ENCODE measurements at places on chromosomes 4 and X.

GRCh38 chr4:4803216-4803911, 56.1 kb upstream of the MSX1 start:
- DNase-seq = no peak

GRCh38 chr4:1008840-1009541, 2.4 kb upstream of the FGFRL1 start:
- no peak for DNase-seq

DNA sequence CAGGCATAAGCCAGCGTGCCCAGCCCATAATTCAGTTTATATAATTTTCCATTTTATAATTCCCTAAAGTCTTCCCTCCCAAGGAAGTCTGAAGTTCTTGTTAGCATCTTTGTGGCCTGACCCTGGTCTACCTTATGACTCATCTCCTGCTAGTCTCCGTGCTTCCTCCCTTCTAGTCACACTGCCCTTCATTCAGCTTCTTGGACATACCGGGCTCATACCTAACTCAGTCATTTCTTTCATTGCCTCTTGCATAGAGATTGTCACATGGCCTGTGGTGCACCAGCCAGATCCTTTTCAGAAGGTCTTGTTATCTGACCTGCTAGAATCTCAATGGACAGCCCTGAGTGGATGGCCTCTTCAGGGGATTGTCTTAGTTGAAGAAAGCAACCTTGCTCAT, 22.8 kb upstream of the MAML3 start:
- DNase-seq = no peak

DNA sequence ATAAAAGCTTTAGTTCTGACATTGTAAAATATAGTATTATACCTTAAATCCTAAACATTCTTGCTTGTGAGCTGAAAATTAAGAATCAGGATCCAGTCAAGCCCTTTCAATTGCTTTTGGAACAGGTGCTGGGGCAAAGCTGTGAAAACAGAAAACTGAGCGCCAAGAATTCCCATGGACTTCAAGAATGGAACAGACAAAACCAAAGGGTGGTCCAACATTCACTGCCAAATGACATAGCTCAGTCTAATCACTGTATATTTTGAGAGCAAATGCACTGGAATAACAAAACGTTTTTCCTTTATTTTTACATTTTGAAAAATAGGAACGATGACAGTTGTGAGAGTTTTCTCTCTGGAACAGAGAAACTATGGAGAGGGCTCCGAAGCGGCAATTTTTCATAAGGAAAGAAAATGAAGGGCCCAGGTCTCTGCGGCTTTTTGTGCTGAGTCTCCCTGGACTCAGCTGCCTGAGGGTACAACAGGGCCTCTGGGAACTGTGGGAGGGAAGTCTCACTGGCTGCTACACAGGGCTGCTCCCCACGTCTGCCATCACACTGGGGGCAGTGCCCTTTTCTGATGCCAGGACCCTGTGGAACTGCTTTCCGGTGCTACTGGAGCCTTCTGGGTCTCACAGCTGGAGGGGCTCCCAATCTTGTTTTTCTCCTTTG, 56.0 kb upstream of the BMPR1B start:
- no peak for DNase-seq

- DNase-seq = no peak
Measured at GRCh38 chr4:10007793-10008608, 13.3 kb downstream of the SLC2A9 start.

DNA sequence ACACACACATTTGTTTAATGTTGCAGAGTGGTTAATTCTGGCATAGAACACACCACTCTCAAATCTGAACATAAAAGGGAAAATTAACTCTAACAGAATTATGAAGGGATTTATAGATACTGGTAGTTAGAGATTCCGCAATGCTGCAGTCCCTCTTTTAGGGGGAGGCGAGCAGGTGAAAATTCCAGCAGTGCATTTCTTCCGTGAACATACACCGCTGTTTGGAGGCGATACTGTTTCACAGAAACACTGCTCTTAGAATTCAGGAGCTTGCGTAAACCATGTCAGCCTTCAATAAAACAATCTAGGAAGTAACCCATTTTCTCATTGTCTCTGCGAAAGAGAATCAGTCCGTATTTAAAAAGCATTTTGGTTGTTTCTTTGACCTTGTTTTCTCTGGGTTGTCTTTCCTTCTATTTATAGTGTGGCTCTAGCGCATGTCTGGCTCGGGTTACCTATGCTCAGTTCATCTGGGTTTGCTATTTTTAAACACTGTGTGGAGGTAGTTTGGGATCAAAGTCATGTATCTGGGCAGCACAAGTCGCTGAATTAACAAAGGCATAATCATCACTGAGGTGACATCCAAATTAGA, 90.4 kb downstream of the GPAT3 start:
- no peak for DNase-seq

DNA sequence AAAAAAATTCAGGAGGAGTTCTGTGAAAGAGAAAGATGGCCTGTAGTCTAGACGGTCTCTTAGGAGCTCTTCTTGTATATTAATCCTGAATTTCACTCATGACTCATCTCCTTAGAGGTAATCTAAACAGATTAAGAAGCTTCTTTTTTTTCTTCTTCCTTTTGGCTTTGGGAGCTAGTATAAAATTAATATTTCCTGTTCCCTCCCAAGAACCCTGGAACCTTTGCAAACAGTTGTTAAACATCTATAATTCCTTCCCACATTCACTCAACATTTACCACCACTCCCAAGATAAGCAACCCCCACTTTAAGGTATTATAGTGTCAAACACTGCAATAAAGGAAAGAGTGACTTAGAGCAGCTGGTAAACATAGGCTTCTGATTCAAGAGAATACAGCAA, 146.4 kb upstream of the EDNRA start:
- DNase-seq = no peak

DNA sequence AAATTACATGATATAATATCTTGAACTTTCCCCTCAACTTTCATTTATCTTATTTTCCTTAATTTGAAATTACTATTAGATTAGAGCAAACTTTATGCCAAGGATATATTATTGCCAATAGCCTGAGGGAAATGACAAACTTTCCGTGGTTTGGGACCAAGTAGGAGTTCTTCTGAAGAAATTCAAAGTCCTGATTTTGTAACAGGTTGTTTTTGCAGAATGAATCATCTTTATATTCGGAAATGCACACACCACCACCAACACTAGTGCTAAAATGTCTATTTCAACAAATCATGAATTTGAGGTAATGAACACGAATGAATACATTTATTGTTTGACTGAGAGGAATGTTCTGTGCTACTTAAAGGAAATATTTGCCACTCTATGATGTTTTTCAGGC, 226.7 kb downstream of the GRIA2 start:
- no peak for DNase-seq

Data from endothelial cell (in vitro differentiated cells).